AG09319 (cell line): ENCODE measurements at places on chromosomes 2 and 18.
A peak's percentile ranks its signal among the peaks of the same experiment; 100 is the strongest.

- no peak for DNase-seq
Measured at GRCh38 chr2:207304761-207305160, 139.0 kb upstream of the KLF7 start.

- DNase-seq: no peak
Measured at GRCh38 chr2:96539215-96539920, 2.8 kb downstream of the ARID5A start.

DNA sequence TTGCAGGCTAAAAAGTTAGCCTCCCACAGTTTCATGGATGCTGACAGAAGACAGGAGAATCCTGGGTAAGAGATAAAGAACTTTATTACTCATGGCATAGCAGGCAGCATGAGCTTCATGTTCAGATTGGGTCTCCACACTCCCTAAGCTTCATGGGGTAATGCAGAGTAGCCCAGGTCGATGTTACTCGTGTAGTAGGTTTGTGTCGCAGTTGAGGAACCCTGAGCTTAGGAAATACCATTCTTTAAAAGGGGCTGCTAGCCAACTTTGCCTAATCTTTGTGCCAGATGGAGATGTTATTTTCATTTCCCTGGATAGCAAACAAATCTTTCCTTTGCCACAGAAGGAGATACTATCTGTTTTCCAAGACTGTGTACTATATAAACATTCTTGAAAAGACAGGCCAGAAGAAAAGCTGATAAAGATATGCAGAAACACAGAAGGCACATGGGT is 117.6 kb downstream of the LTBP1 start:
- DNase-seq: no peak

DNA sequence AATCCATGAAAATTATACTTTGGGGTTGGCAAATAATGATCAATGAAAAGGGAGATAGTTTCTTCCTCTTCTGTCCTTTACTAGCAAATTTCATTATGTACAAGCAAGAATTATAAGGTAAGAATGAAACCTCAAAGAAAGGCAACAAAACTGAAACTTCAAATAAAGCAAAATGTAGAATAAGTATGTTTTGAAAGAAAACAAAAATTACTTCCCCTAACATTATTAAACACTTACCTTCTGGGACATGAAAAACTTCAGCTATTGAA is 29.4 kb downstream of the THADA start:
- no peak for DNase-seq

GRCh38 chr2:220373878-220374277 is 746.4 kb downstream of the SLC4A3 start:
- no peak for DNase-seq

GRCh38 chr2:130786076-130786475 is 30.7 kb downstream of the AMER3 start:
- DNase-seq: no peak

GRCh38 chr2:137383391-137383790 is 580.9 kb upstream of the HNMT start:
- DNase-seq: no peak

DNA sequence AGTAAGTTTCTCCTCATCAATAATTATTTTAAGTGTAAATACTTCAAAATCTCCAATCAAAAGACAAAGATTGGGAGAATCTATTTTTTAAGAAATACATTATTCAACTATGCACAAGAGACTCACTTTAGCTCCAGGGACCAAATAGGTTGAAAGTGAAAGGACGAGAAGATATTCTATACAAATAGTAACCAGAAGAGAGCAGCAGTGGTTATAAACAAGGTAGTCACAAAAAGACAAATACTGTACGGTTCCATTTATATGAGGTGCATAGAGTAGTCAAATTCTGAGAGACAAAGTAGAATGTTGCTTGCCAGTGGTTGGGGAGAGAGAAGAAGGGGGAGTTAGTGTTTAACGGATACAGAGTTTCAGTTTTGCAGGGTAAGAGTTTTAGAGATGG is 69.8 kb downstream of the POU3F3 start:
- no peak for DNase-seq

DNA sequence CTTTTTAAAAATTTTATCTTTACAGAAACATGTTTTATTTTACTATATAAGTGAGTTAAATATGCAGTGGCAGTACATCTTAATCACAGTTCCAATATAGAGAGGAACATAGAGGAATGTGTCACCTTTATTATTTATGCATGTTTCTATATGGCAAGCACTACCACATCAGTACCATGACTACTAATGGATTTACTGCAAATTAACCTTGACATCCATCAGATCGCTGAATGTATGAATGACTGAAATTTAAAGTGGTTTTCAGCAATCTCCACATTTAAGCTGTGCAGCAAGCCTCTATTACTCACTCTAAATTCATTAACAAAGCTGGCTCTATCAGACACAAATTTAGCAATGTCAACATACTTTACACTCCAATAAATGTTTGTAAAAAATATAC is 790.6 kb downstream of the NRXN1 start:
- DNase-seq: no peak

GRCh38 chr2:100208141-100208770 is 65.9 kb upstream of the AFF3 start:
- no peak for DNase-seq

- DNase-seq: no peak
Measured at GRCh38 chr2:159758686-159759085, 39.3 kb downstream of the CD302 start.

DNA sequence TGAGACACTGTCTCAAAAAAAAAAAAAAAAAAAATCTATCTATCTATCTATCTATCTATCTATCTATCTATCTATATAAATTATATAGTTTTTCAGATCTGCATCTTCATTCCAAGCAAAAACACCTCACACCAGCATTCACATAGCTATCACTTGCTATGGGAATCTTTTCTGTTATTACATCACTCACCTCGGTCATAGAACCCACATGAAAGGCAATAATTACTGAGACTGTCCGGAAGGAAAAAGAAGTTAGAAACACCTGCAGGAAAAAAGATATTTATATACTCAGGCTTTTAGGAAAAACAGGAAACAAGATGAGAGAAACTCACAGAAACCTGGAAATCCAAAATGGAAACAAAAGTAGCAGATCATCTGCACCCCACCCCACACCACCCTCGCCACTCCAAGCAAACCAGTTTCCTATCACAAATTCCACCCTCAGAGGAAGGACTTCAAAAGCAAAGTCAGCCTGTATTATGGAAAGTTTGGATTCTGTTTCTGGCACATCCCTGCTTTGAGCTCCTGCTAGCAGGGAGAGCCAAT is 21.9 kb upstream of the CCDC141 start:
- DNase-seq: no peak

DNA sequence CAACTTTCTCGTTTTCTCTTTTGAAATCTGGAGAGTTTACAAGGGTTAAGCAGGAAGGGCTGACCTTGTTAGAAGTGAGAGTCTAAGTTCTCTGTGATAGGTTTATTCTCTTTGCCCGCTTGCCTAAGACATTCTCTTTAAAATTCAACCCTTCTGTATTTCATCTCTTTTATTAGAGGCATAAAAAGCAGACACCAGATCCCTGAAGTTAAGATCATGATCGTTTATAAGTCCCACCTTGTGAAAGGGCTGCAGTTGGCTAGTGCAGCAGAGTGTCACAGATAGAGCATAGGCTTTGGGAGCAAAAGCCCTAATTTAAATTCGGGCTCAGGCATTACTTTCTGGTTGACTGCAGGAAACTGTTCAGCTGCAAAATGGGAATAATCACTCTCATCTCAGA is 181.2 kb downstream of the EPHA4 start:
- no peak for DNase-seq

- no peak for DNase-seq
Measured at GRCh38 chr2:70647873-70648481, 94.4 kb upstream of the TGFA start.

DNA sequence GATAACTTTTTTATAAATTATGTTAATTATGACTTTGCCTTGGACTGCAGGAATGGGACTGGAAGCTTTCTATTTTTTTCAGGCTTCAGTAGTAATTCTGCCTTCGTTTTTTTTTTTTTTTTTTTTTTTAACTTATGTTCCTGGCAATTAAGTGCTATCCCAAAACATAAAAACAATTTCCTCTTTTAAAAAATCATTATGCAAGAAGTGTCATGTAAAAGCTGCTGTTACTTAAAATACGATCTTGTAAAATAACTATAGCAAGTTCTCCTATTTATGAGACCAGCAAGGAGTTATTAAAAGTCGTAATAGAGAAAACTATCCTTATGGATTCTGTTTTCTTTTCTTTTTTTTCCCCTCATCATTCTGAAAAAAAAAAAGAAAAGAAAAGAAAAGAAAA is 301.6 kb upstream of the FBXO11 start:
- DNase-seq: no peak

GRCh38 chr2:38509314-38509946 is 93.3 kb downstream of the HNRNPLL start:
- peak; percentile 37 for DNase-seq
